ENCODE measurements at places on chromosomes 7 and 10.

GRCh38 chr10:50538555-50539398 lies 85.0 kb downstream of the SGMS1 start:
- no peak for DNase-seq

- DNase-seq = no peak
These were observed 96.5 kb upstream of the NPS start for GRCh38 chr10:127452568-127452967.

DNA sequence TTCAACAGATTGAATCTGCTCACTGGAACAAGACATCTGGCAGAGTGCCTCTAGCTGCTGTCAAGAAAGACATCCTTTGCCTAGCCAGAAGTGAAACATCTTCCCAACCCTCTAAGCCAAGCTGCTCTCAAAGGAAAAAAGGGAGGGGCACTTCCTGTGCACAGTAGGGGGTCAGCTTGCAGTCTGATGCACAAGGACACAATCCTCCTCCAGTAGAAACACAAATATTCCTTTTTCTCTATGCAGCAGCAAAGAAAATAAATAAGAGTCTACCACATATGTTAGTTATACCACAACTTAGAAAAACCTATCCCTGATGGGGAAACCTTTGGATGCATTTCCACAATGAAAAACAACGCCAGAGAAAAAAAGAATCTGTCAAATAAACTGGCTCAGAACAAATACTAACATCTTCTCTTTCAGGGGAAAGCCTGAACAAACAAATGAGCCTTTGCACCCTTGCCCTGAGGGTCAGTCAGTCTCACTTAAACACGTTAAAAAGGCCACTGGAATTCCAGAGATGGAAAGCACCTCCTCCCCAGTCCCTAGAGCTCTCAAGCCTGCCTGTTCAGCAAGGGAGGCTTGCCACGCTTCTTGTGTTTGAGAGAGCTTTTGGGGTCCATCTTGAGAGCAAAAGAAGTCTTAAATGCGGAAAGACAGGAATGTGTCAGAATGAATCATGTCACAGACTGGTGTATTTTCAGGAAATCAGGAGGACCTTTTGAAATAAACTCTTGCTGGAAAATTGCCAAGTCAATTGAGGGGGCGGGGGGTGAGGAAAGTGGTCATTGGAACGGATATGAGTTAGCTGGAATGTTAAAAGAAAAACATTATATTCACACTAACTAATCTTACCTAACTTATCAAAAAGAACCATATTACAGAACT lies 7.5 kb downstream of the LAMB1 start:
- DNase-seq = no peak

DNA sequence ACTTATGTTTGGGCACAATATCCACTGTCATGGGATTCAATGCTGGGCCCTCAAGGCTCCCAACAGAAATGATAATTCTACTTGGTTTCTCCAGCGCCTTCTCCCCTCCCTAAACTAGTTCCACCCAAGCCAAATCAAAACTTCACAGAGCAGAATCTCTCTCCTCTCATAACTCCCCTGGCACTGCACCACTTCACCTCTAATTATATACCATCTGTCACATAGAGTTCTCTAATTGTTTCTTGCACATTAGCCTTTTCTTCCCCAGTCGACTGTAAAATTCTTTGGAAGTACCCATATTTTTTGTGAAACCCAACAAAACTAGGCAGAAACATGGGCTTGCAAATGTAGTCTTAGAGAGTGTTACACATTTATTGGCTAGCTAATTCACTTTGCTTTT lies 8.1 kb downstream of the SGMS1 start:
- no peak for DNase-seq

DNA sequence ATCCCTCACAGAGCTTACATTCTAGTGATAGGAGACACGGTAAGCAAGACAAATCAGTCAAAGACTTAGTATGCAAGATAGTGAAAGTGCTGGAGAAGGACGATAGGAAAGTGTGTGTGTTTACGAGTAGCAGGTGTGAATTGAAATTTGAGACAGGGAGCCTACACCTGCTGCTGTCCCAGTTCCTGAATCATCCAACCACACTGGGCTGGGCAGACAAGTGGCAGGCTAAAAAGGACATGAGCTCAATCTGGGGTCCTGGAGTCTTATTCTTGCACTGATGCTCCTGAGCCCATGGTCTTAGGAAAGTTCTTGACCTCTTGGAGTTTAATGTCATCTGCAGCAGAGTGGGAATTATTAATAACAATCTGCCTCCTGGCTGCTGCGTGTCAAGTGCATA lies 16.2 kb downstream of the RBP3 start:
- no peak for DNase-seq

- peak; percentile 54 for DNase-seq
These were observed at the start of the genes ALKBH4 and LRWD1 for GRCh38 chr7:102464577-102465280. TSS of gene ALKBH4 (minus strand) at chr7:102464863. CDS start at chr7:102464836, 27 bp downstream. TSS of gene LRWD1 (plus strand) at chr7:102464984. CDS start at chr7:102465081, 97 bp downstream.

GRCh38 chr10:22335173-22335933 lies 9.9 kb upstream of the SPAG6 start:
- DNase-seq = no peak

DNA sequence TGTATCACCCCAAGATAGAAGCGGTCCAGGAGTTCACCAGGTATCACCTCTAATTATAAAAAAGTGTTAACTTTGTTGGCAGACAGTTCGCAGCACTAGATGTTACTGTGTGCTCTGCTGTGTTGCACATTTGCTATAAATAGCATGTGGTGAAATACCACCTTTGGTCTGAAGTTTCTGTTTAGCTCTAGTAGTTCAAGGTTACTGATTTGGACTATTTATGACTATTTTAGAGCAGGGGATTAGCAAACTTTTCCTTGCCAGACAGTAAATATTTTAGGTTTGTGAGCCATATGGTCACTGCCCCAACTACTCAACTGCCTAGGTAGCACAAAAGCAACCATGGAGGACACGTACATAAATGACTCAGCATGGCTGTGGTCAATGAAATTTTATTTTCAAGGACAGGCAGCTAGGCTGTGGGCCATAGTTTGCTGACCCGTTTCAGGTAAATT lies 16.5 kb downstream of the DENND10 start:
- no peak for DNase-seq

- DNase-seq = no peak
These were observed 59.6 kb downstream of the SH3PXD2A start for GRCh38 chr10:103795634-103796270.

GRCh38 chr10:43238462-43238861 lies 28.4 kb downstream of the RASGEF1A start:
- no peak for DNase-seq

GRCh38 chr10:11098666-11099065 lies 81.0 kb downstream of the CELF2 start:
- DNase-seq = peak; percentile 39

DNA sequence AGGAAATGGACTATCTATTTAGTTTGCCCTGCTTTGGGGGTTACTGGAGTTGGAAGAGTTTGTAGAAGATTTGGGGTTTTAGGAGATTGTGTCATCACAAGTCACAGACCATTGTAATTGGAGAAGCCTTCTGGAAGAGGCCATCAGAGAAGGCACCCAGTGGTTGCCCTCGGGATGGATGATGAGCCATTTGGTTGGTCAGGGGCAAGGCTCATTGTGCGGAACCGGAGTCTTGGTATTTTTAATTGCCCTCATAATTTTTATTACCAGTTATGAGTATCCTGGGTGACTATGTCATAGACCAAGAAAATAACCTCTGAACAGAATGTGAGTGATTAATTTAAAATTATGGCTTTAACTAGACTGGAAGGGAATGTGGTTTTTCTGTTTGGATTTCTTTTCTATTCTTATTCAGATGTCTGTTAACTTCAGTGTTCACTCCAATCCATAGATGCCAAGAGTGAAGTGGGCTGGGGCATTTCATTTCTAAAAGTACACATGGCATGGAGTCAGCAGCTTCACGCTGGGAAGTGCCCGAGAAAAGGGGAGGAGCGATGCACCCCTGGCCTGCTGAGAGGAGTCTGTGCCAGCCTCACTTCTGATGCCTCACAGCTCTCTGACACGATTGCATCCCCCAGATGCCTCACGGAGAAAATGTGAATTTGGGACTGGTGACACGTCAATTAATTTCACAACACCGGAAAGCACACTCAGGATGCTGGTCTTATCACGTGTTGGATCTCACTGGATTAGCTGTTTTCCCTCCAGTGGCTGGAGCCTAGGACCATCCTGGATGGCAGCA lies 225.6 kb upstream of the IGFBP3 start:
- DNase-seq = no peak

DNA sequence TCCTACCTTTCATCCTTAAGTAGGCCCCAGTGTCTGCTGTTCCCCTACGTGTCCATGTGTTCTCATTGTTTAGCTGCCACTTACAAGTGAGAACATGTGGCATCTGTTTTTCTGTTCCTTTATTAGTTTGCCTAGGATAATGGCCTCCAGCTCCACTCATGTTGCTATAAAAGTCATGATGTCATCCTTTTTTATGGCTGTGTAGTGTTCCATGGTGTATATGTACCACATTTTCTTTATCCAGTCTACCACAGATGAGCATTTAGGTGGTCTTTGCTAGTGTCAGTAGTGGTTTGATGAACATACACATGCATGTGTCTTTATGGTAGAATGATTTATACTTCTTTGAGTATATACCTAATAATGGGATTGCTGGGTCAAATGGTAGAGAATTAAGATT lies 146.2 kb upstream of the SLC26A5 start:
- no peak for DNase-seq

DNA sequence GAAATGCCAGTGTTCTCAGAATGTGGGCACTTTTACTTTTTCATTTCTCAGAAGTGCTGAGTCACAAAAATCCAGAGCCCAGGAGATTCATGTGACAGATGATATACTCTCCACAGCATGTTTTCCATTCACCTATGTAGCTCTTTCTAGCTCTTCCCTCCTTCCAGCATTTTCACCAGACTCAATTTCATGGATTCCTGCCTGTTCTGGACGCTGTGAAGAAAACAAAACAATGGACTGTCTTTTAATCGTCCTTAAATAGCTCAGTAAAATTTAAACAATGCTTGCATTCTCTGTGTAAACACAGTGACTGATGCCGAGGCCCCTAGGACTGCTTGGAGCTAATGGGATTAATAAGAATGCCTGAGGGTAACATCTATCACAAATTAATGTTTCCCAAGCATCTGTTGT lies 25.5 kb downstream of the ZNF713 start:
- DNase-seq = no peak

- DNase-seq = no peak
These were observed 19.8 kb downstream of the KBTBD2 start for GRCh38 chr7:32871624-32872371.

DNA sequence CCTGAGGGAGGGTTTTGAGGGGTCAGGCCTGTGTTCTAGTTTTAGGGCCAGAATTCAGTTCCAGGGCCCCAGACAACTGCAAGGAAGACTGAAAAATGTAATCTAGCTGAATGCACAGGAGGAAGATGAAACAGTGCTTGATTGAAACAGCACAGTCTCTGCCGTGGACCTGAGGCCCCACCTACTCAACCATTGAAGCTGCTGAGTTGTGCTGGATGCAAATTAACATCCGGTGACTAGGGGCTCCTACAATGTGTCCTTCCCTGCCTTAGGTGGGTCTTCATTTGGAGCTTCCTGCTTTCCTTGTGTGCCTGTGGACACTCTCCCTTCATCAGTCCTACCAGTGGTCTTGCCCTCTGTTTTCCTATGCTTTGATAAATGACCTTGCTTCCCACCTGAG lies 5.7 kb downstream of the GLRX3 start:
- DNase-seq = no peak

DNA sequence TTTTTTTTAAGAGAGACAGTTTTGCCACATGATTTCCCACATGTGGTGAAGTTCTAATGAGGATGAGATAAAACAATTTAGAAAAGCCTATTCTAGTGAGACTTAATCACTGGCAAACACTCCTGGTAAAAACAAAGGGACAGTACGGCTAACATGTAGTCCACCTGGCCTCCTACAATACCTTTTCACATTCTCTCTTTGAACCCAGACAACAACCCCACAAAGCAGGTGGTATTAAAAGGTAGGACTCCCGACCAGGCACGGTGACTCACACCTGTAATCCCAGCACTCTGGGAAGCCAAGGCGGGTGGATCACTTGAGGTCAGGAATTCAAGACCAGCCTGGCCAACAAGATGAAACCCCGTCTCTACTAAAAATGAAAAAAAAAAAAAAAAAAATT lies 12.4 kb downstream of the PARD3 start:
- DNase-seq = no peak

GRCh38 chr10:130202984-130203621 lies 66.9 kb downstream of the GLRX3 start:
- DNase-seq = no peak

DNA sequence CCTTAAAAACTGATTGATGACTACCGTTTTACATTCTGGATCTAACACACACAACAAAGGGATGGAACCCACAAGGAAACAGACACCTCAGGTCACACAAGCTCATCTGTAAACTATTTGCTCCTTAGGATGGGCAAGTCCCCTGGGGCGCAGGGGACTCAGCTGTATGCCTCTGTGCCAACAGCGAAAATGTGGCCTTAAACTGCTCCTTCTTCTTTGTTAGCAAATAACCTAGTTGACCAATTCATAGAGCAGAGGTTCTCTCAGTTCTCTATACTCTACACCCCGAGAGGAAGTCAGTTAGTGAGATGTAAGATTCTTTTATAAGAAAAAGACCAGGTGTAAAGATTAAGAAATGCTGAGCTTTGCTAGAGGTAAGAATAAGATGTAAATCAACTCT lies 181.9 kb upstream of the PRSS58 start:
- DNase-seq = no peak

DNA sequence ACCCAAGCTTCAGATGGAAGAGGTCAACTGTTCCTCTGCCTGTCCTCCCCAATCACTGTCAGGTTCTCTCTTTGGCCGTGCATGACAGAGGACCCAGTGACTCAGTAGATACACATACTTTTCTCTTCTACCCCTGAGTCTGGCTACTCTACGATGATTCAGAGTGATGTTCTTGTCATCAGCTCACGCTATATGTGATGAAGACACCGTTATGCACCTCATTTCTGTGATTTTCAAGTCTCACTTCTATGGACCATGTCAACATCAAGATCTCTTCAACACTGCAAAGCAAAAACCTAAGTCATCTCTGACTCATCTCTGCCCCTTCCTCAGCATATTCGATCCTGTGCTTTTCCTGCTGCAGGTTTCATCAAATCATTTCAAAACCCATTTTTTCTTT lies 76.6 kb upstream of the DGKI start:
- DNase-seq = no peak

GRCh38 chr10:30169342-30169741 lies 110.0 kb upstream of the JCAD start:
- DNase-seq = no peak

GRCh38 chr7:131521651-131522163 lies 34.7 kb downstream of the PODXL start:
- no peak for DNase-seq

DNA sequence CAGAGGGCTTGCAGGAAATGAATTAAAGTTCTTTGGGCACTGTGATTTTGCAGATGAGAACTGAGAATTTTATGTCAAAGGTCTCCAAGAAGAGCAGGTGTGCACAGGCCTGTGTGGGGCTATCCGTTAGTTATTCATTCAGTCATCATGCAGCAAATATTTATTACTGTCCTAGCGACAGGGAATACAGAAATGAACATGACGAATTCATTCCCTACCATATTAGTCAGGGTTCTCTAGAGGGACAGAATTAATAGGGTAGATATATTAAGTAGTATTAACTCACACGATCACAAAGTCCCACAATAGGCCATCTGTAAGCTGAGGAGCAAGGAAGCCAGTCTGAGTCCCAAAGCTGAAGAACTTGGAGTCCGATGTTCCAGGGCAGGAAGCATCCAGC lies 2.9 kb upstream of the MMP21 start:
- no peak for DNase-seq

GRCh38 chr10:30384701-30385201 lies 35.7 kb upstream of the MTPAP start:
- DNase-seq = no peak

GRCh38 chr7:31043051-31043471 lies 9.0 kb upstream of the ADCYAP1R1 start:
- no peak for DNase-seq

GRCh38 chr10:50316695-50317648 lies 65.7 kb upstream of the ASAH2 start:
- no peak for DNase-seq

- DNase-seq = no peak
These were observed 49.7 kb upstream of the ADCY1 start for GRCh38 chr7:45524445-45524844.
